ENCODE measurements at places on chromosomes 2 and 18. TPM values are rescaled to one million over a fixed set of nuclear protein-coding genes. Genes with fewer than 3 reads are reported as not detected.

ABCG5 gene
- total RNA-seq, result not detected

CFAP65 gene
- not detected for total RNA-seq

CCDC88A gene
- total RNA-seq, result 71.1 TPM

GRB14 gene
- total RNA-seq, result 1.1 TPM

GPR17 gene
- total RNA-seq, result 0.79 TPM

TGOLN2 gene
- 48.3 TPM for total RNA-seq

KRTCAP3 gene
- total RNA-seq, result 2.5 TPM

EFEMP1 gene
- total RNA-seq, result 68.7 TPM

RBM43 gene
- total RNA-seq, result 9.7 TPM

FER1L5 gene
- 0.10 TPM for total RNA-seq

SIX3 gene
- not detected for total RNA-seq

TXNDC2 gene
- total RNA-seq, result not detected

INHA gene
- total RNA-seq, result 0.10 TPM

OR6B2 gene
- total RNA-seq, result not detected
